ENCODE measurements at places on chromosomes 7 and 10.

DNA sequence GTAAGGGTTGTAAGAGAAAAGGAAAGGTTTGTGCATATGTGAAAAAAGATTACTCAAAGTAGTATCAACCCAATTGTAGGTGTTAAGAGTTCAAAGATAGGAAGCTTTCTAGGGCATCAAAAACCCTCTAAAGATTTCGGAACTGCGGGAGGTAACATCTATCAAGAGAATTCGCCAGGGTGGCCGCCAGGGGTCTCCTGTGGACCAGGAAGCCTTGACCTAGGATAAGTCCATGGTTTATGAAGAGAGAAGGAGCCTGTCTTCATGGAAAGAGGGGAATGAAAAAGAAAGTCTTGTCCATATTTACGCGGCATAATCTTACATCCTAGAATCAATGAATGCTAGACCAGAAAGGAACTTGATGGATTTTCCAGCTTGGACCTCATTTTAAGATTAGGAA is 140.7 kb upstream of the CALCR start:
- peak; percentile 54 for DNase-seq

GRCh38 chr7:22363756-22364422 is 6.9 kb upstream of the RAPGEF5 start:
- DNase-seq = no peak

DNA sequence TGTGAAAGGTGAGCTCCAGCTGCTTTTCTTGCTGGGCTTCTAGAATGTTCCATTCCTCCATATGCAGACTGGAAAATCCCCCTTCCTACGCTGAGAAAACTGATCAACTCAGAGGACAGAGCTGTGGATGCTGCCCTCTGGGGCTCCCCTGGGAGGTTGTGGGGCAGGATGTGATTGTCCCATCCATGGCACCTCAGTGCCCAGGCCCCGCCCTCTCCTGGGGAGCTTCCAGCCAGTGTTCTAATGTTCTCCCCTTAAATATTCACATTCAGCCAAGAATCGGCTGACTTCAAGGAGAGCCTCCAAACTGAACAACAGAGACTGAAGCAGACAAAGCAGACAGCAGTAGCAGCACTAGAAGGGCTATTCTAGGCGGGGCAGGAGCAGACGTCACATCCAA is 55.0 kb downstream of the RAMP3 start:
- no peak for DNase-seq

DNA sequence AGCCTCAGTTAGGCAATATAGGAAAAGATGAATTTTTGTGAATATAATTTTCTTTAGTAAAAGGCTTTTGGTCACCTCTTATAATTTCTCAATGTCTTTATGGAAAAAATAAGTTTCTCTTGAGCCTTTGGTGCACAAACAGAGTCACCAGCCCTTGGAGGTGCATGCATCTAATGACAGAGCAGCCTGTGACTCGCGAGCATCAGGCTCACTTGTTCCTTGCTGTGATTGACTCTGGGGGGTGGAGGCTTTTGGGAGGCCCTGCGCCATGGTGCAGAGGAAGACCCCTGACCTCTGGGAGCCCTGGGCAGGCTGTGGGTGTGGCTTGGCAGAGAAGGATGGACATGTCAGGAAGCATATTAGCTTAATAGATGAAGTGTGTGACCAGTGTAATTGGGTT is 60.2 kb downstream of the FIGNL1 start:
- no peak for DNase-seq

DNA sequence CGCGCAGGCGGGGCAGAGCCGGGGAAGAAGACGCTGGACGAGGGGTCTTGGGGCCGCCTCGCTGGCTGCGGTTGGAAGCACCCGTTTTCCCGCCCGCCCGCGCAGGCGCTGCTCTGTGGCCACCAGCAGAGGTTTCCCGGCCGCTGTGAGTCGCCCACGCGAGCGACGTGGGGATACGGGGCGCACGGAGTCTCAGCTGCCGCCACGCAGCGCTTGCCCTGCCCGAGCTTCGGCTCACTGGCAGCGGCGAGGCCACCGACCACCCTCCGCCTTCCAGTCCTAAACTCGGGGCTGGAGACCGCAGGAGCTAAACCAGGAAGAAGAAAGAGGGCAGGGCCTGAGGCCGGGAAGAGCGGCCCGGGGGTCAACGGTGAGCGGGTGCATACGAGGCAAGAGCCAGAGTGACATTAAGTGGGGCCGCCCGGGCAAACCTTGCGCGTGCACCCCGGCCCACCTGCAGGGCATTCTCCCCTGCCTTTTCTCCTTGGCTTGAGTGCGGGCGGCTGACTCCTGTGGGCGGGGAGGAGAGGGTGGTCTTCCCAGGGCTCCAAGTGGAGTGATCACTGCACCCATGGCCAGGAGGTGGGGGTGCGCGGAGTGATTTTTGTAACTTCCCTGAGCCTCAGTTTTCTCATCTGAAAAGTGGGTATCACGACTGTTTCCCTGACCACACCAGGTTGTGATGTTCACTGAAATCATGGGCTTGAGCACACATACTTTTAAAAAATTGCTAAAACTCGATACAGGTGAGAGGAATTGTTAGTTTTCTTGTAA is 7.1 kb upstream of the EMX2 start:
- no peak for DNase-seq

DNA sequence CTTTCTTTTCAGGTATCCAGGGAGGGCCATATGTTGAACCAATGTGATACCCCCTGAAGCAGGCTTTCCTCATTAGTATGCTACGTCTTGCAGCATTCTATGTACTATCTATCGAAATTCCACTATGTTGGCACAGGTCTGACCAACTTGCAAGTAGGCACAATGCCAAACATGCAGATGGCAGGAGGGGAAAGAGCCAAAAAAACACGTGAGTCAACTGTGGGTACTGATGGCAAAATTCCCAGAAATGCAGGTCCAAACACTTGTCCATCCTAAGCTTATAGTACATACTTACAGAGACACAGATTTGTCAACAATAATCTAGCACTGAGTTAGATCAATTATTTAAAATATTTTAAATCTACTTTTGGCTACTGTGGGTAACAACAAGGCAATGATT is 394.9 kb downstream of the DGKB start:
- DNase-seq = peak; percentile 25

GRCh38 chr10:59517341-59517899 is 155.1 kb upstream of the FAM13C start:
- DNase-seq = no peak

DNA sequence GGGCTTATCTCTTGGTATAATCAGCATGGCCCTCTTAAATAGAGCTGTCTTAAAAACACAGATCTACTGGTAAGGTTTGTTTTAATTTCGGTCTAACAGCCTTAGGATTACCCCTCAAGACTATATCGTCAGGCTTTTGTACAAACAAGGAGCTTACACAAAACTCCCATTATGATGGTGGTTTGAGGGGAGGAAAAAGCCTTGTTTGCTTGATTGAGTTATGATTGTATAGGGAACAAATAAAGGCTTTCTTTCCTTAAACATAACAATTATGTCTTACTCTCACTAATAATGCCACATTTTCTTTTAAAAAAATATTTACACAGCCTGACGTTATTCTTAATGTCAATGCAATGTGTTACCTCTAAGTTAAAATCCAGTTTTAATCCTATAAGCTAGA is 188.8 kb upstream of the TCF7L2 start:
- no peak for DNase-seq

GRCh38 chr7:35983626-35984025 is 169.4 kb upstream of the EEPD1 start:
- DNase-seq = no peak

DNA sequence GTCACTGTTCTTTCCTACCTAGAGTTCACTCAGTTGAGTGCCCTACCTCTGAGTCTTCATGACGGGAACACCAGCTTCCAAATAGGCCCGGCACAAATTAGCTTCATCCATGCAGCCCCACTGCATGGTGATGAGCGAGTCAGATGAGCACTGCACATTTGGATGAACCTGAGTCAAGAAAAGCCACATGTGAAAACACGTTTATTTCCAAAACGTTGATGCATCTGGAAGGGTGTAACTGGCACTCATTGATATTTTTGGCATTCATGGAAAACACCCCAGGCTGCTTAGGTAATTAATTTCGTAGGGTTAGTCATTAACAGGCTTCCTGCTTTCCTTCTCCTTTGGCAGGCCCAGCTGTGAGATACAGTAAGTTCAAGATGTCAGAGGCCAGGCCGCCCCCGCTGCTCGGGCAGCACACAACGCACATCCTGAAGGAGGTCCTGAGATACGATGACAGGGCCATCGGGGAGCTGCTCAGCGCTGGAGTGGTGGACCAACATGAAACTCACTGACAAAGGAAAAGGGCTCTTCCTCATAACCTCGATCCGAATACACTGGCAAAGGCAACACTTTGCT is 725.2 kb downstream of the SUGCT start:
- DNase-seq = no peak

DNA sequence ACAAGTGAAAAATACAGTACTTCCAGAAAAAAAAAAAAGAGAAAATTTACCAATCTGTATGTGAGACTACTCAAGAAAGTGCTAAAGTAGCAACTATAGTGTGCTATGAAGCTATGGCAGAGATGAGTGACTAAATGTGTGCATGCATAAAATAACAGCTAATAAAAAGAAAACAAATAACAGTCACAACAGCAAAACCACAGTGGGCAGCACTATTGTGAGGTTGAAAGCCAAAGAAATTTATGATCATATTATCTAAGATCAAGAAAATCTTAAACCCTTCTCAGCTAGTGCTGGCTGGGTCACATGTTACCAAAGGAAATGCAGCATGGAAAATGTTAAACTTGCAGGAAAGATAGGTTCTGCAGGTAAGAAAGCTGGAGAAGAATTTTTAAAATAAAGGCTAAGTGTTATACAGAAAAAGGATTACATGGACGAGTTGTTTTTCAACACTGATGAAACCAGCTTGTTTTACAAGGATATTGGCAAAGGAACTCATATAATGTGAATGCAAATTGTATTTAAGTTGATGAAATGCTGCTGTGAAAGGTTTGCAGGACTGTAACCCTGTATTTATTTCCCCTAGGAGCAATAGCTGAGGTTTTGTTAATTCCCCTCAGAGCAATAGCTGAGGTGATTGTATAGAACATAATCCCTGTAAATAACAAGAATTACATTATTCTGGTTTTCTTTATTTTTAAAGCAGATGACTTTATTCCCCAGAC is 15.6 kb upstream of the OR2A5 start:
- DNase-seq = no peak

GRCh38 chr7:159198016-159198724 is 53.5 kb upstream of the VIPR2 start:
- no peak for DNase-seq

DNA sequence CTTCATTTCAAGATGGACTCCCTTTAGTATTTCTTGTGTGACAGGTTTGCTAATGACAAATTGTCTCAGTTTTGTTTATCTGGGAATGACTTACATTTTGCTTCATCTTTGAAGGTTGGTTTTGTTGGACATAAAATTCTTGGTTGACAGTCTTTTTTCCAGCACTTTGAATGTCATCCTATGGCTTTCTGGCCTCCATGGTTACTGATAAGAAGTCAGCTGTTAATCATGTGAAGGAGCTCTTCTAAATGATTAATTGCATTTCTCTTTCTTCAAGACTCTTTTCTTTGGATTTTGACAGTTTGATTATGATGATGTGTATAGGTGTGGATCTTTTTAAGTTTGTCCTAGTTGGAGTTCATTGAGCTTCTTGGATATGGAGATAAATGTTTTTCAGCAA is 26.9 kb upstream of the HHEX start:
- no peak for DNase-seq

- no peak for DNase-seq
Observed at GRCh38 chr10:43012578-43012977, 64.3 kb upstream of the RET start.

DNA sequence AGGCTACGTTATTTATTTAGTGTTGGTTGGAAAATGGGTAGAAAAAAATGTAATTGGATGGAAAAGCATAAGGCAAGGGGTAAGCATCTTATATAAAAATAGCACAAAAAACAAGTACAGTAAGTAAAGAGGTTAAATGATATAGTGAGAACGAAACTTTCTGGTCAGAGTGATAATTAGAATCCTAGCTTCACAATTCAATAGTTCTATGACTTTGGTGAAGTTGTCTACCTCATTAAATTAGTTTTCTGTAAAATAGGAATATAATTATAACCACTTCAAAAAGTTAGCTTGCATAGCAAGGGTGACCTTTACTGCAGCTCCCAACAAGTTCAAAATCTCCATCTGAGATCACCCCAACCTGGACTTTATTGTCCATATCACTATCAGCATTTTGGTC is 30.8 kb upstream of the TAS2R16 start:
- DNase-seq = no peak

DNA sequence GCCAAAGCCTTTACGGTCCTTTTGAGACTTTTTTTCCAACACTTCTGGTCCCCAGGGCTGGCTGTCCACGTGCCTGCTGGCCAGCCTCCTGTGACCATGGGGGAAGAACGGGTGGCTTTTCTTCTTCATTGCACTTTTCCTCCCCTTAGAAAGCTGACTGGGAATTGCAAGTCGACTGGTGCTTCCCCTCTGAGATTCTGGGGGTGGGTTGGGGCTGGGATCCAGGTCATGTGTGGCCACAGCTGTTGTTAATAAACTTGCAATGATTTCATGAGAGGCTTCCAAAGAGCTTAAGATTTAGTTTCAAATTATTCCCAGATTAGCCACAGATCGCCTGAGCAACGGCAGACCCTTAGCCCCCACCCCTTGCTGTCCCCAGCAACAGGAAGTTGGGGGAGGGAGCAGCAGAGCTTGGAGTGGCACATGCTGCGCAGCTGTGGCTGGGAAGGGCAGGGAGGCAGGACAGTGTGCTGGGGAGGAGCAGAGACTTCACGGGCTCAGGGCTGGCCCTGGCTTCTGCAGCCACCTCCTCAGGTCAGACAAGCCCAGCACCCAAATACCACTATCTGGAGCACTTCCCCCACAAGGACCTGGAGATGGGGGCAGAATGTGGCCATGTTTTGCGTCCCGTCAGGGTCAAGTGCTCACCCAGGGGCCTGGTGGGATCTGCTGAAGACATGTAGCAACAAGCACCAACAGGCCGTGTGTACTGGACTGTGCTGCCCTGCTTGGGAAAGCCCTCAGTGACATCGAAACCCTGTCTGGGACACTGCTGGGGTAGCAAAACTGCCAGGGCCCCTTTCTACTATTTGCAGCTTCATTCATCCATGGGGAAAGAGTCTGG is 147.1 kb downstream of the RNF216 start:
- no peak for DNase-seq

DNA sequence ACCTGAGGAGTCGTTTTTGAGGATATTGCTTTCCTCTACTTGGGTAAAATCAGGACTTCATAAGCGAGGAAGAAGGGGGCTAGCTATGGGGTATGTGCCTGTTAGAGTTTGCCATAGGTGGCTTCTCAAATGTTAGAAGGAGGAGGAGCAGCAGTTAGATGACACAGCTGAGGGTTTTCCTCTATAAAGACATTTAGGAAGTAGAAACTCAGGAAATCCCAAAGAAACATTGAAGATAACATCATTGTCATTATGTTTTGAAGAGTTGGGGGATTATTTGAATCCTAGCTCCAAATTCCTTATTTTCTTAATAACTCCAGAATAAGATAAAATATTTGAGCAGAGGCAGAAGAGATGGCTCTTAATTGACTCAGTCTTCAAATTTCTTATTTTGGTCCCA is 58.9 kb upstream of the CC2D2B start:
- no peak for DNase-seq

GRCh38 chr10:2935647-2936386 is 131.5 kb upstream of the PFKP start:
- no peak for DNase-seq

GRCh38 chr7:42159130-42159529 is 77.9 kb downstream of the GLI3 start:
- DNase-seq = no peak

GRCh38 chr7:27873981-27874957 is 134.3 kb downstream of the TAX1BP1 start:
- DNase-seq = peak; percentile 52

- DNase-seq = no peak
Observed at GRCh38 chr10:119409906-119410305, 132.6 kb downstream of the RGS10 start.

Measured in LoVo (cell line).